Occipital lobe (tissue), 3 donors: ENCODE measurements at places on chromosomes 1 and 21. TPM values are rescaled to one million over a fixed set of nuclear protein-coding genes. Genes with fewer than 3 reads are reported as not detected.

- no peak for DNase-seq
Measured at GRCh38 chr21:23452384-23453083, 2154.7 kb downstream of the MRPL39 start.

Gene FCRLA
- not detected for total RNA-seq

DNA sequence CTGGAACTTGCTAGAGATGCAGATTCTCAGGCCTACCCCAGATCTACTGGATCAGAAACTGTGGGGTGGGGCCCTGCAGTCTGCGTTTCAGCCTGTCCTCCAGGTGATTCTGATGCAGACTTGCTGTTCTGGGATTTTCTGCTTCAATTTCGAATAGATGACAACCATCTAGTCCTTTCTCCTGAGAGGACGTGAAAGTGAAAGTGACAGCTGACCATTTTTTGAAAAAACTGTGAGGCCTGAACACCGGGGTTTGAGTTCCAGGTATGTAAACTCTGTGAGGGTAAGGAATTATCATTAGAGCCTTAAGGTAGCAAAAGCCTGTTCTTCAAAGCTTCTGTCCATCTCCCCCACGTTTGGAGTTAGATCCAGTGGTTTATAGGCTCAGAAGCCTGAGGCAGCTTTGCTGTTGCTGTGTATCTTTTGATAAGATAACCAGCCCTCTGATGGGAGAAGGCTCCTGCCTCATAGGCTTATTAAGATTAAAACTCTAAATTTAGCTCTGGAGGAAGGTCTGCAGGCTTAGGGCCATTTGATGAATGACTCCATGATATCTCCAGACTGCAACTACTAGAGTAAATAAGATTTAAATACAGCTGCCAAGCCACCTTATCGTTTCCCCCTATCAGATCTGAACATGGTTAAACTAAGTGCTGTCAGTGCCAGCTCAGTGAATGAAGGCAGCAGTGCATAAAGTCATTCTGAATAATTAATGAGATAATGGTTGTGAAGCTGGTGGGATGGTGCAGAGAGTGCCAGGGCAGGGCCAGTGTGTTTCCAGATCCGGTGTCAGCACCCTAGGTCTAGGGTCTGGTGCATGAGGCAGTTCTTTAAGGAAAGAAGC lies 335.2 kb downstream of the HHAT start:
- no peak for DNase-seq

DNA sequence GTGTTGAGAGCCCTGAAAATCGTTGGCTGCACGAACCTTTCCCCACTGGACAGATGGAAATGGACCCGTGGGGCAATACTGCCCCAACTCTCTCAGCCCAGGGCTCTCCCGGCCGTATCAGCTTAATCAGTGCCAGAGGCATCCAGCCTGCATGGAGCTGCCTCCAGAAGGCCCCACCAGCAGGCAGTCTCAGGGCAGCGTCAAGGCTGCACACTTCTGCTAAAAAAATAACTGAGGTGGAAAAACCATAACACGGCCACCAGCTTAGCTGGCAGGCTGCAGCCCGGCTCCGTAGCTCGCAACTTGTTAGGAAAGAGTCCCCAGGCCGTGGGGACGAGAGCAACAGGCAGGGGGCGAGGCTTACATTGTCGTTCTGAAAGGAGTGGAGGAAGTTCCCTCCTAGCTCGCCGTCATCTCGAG lies 27.9 kb downstream of the MRPL37 start:
- no peak for DNase-seq

DNA sequence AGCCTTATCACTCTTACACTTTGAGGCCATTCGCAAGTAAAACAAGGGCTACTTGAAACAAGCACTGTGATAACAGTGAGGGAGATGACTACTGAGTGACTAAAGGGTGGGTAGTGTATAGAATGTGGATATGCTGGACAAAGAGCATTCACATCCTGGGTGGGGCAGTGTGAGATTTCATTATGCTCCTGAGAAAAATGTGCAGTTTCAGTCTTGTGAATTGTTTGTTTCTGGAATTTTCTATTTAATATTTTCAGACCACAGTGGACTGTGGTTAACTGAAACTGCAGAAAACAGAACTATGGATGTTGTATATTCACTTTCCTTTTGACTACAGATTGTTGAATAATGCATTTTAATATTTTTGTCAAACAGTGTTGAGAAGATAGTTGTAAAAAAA lies 25.1 kb upstream of the B3GALT2 start:
- no peak for DNase-seq

Gene FOXO6
- 5.9 TPM for total RNA-seq

Gene LGR6
- 0.62 TPM for total RNA-seq

DNA sequence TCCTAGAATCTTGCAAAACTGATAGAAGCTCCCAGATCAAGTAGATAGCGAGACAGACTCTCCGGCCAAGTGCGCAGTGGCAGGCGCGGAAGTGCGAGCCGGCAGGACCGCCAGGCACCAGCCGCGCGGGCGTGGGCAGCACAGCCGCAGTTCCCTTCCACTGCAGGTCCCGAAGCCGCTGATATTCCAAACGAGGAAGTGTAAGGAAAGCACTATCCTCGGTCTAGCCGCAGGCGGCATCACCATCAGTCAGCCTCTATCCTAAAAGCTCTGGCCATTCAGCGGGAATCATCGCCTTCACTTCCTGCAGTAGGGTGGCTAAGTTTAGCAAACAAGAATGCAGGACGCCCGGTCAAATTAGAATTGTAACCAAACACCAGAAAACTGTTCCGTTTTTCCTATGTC lies 710 bp downstream of the GLRX2 start:
- DNase-seq: peak; percentile 29

DNA sequence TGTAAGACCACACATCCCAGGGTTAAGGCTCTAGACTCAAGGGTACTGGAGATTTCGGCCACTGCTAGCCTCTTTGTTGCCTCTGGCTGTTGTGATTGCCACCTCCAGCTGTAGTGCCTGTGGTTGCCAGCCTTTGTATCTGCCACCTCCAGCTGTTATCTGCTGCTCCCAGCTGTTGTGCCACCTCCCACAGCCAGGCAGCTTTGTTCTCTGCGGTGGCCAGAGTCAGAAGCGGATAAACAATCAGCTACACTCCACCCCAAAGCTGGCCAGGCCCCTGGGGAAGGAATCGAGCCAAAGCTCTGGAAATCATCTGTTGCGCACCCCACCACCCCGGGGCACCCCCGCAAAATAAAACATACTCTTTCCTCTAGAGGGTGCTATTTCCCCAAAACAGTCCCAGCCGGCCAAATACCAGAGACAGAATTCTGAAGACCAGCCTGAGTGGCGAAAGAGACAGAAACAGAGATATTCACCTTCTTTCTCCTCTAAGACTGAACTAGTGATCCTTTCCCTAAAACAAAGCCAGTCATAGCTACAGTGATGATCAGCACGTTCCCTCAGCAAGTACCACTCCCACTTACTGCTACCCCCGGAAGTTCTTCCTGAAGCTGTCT lies 14.8 kb upstream of the PIGM start:
- DNase-seq: peak; percentile 79
